ENCODE measurements at places on chromosomes 11 and 22. TPM values are rescaled to one million over a fixed set of nuclear protein-coding genes. Genes with fewer than 3 reads are reported as not detected.

RBM4 gene
- 112 TPM for total RNA-seq

PDGFB gene
- 1.2 TPM for total RNA-seq

CARNS1 gene
- 3.3 TPM for total RNA-seq

SF3B2 gene
- total RNA-seq, result 135 TPM

TPST2 gene
- 35.9 TPM for total RNA-seq

XRCC6 gene
- total RNA-seq, result 210 TPM

UPK3A gene
- 0.94 TPM for total RNA-seq

GAL gene
- total RNA-seq, result not detected

HTR3B gene
- total RNA-seq, result not detected

CLDN5 gene
- 9.3 TPM for total RNA-seq

HIRA gene
- total RNA-seq, result 11.0 TPM

IL18 gene
- total RNA-seq, result 13.0 TPM

SPDYC gene
- total RNA-seq, result not detected

OR2AG2 gene
- 0.10 TPM for total RNA-seq

OR51E2 gene
- 0.10 TPM for total RNA-seq

FAM181B gene
- total RNA-seq, result under 0.01 TPM
